Smooth muscle cell of the umbilical artery (primary cell): ENCODE measurements at places on chromosomes 12 and 14. TPM values are rescaled to one million over a fixed set of nuclear protein-coding genes. Genes with fewer than 3 reads are reported as not detected.

SMIM41 gene
- total RNA-seq = 0.23 TPM in 1 of 2 replicates, not detected in the other

ETFRF1 gene
- total RNA-seq = 17.1 and 19.9 TPM in 2 replicates

SLC15A5 gene
- not detected in 2 replicates for total RNA-seq

MYF6 gene
- total RNA-seq = not detected in 2 replicates

FGF6 gene
- total RNA-seq = not detected in 2 replicates

SSTR1 gene
- 7.7 and 21.8 TPM in 2 replicates for total RNA-seq

IFI27L2 gene
- total RNA-seq = 39.6 and 181 TPM in 2 replicates

SERPINA10 gene
- total RNA-seq = not detected in 2 replicates

KCNH5 gene
- total RNA-seq = under 0.01 TPM in 1 of 2 replicates, not detected in the other

LIN7A gene
- 9.9 and 40.4 TPM in 2 replicates for total RNA-seq

GPR84 gene
- 0.05 TPM in 1 of 2 replicates, not detected in the other for total RNA-seq

ITGB7 gene
- total RNA-seq = 0.30 and 0.42 TPM in 2 replicates

IFI27 gene
- 21.5 and 34.1 TPM in 2 replicates for total RNA-seq

CLEC2B gene
- under 0.01 TPM in 1 of 2 replicates, not detected in the other for total RNA-seq

DDN gene
- under 0.01 and 0.18 TPM in 2 replicates for total RNA-seq

TAS2R9 gene
- total RNA-seq = 0.30 and 0.37 TPM in 2 replicates

LGR5 gene
- total RNA-seq = not detected in 2 replicates

TAS2R31 gene
- total RNA-seq = 6.8 and 10.9 TPM in 2 replicates

RNF212B gene
- not detected in 2 replicates for total RNA-seq

CLEC2D gene
- 4.2 and 5.9 TPM in 2 replicates for total RNA-seq

AQP2 gene
- not detected in 2 replicates for total RNA-seq

ART4 gene
- 2.6 and 6.5 TPM in 2 replicates for total RNA-seq

PTGDR gene
- total RNA-seq = not detected in 2 replicates

OVCH1 gene
- not detected in 2 replicates for total RNA-seq

ALDH2 gene
- total RNA-seq = 24.1 and 30.3 TPM in 2 replicates

HAL gene
- total RNA-seq = 0.09 and 0.30 TPM in 2 replicates

CD163 gene
- not detected in 2 replicates for total RNA-seq

CD163L1 gene
- under 0.01 and 0.46 TPM in 2 replicates for total RNA-seq

SPX gene
- 0.89 and 1.9 TPM in 2 replicates for total RNA-seq

CDKN1B gene
- 15.5 and 17.5 TPM in 2 replicates for total RNA-seq

TSPAN9 gene
- 49.6 and 121 TPM in 2 replicates for total RNA-seq

C12orf54 gene
- not detected in 2 replicates for total RNA-seq

MTRFR gene
- total RNA-seq = 4.6 and 7.7 TPM in 2 replicates

RND1 gene
- total RNA-seq = 0.09 and 0.59 TPM in 2 replicates

CLEC14A gene
- total RNA-seq = 0.74 and 1.2 TPM in 2 replicates

NFATC4 gene
- total RNA-seq = 29.7 and 36.8 TPM in 2 replicates

TPH2 gene
- total RNA-seq = not detected in 2 replicates

LRIG3 gene
- total RNA-seq = 9.4 and 41.0 TPM in 2 replicates

PLA2G1B gene
- total RNA-seq = not detected in 2 replicates

UBE3B gene
- total RNA-seq = 53.4 and 83.6 TPM in 2 replicates

ERGIC2 gene
- 143 and 226 TPM in 2 replicates for total RNA-seq

SELPLG gene
- total RNA-seq = 0.89 and 2.2 TPM in 2 replicates

VPS33A gene
- 21.7 and 31.2 TPM in 2 replicates for total RNA-seq

MAP1LC3B2 gene
- total RNA-seq = 0.59 and 0.60 TPM in 2 replicates

NELL2 gene
- 1.5 TPM in 1 of 2 replicates, not detected in the other for total RNA-seq

INSM2 gene
- not detected in 2 replicates for total RNA-seq
